CD8-positive, alpha-beta memory T cell (primary cell): ENCODE measurements at places on chromosomes 16 and 17.

DNA sequence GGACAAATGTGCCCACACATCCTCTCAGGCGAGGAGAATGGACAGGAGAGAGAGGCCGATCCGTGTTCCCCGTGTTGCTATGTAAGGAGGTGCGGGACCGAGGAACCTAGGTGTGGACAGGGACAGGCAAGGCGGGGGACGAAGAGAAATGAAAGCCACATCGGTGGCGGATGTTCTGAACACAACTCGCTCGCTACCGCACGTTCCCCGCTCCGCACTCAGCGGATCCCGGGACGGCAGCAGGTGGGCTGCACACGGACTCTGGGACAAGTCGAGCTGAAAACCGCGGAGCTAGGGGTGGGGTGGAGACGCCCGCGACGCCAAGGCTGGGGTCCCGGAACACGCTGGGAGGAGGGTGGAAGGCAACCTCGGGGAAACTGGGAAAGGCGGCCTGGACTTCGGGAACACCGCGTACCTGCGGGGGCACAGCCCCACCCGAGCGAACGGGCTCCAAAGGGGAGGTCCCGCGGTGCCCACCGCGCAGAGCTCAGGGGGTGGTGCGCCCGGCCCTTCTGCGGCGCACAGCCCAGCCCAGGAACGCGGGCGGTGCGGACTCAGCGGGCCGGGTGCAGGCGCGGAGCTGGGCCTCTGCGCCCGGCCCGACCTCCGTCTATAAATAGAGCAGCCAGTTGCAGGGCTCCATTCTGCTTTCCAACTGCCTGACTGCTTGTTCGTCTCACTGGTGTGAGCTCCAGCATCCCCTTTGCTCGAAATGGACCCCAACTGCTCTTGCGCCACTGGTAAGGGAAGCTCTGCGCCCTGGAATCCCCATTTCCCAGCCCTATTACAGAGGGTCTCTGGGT is at the start of gene MT1E:
Gene MT1E (plus strand): TSS at position 642 of the 803 bp plus-strand sequence. CDS start 71 bp downstream, at position 713.
- DNase-seq, result peak; percentile 28

DNA sequence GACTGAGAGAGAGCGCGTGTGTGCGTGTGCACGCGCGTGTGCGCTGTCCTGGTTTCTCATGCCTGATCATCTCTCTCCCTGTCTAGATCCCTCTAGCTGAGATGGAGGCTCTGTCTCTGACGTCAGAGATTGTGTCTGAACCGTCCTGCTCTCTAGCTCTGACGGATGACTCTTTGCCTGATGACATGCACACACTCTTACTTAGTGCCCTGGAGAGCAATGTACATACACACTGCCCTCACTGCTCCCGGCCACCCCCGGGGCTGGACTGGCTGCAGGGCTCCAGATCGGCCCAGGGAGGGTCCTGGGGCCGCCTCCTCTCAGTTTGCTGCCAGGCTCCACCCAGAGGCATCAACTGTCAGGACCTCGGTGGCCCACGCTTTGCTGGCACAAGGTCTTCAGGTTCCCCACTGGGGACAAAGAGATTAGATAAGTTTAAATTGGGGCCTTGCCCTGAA is 13.1 kb upstream of the ABCC3 start:
- DNase-seq, result no peak

DNA sequence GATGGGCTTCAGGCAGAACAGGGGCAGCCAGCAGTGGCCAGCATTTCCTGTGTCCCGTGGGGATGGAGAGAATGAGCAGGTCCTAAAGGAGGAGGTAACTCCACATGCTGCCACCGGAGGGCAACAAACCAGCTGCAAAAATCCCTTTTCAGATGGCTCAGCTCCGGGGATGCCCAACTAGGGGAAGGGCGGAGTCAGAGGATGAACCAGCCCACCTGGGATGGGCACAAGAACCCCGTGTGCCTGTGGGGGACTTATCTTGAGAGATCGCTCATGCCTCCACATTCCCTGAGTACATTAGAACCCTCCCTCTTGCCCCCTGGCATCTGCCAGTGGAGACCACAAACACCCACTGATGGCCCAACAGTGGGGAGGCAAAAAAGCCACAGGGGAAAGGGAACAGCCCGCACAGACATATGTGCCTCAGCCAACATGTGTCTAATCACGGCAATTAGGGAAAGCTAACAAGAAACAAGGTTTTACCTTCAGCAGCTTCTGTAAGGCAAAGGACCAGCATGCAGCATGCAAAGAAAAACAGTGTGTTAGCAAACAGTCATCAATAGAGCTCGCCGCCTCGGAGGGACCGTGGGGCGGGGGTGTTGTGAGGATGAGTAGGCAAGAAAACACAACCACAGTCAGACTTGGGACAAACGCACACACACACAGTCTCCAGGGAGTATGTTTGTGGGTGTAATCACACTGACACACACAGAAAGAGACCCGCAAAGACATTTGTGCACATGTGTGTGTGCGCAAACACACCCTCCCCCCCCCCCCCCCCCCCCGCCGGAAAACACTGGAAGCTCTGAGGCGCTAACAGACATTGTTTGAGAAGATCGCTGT is 64.0 kb downstream of the MYO18A start:
- no peak for DNase-seq

DNA sequence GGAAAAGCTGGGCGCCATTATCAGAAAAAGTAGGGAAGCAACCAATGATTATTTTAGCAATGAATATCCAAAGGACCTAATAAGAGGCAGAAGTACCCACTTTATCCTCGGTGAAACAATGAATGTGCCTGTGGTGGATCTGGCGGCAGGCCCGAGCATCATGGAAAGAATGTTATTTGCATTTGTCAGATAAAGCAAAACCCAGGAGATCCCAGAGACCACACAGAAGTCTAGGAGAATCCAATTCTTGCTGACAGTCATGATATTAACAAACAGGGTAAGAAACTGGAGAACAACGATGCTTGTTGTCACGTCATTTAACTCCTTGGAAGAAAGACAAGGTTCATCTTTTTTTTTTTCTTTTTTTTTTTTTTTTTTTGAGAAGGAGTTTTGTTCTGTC is 12.0 kb upstream of the TNRC6A start:
- no peak for DNase-seq

GRCh38 chr17:64320613-64321553 is 57.8 kb upstream of the TEX2 start:
- DNase-seq, result peak; percentile 32

DNA sequence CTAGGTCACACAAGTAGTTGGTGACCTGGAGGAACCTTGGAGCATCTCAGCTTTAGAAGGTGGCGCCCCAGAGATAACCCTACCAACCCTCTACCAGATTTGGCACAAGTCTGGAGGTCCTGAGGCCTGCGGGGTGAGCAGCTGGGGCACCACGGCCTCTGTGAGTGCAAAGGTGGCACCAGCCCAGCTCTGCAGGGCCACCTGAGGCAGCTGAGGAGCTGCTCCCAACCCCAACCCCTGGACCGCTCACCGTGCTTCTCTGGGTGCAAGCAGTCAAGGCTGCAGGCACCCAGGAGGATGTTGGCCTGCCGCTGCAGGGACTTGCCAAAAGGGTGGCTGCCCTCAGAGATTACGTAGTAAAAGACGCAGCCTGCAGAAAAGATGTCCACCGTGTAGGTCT is 28.4 kb upstream of the ICAM2 start:
- DNase-seq, result no peak

DNA sequence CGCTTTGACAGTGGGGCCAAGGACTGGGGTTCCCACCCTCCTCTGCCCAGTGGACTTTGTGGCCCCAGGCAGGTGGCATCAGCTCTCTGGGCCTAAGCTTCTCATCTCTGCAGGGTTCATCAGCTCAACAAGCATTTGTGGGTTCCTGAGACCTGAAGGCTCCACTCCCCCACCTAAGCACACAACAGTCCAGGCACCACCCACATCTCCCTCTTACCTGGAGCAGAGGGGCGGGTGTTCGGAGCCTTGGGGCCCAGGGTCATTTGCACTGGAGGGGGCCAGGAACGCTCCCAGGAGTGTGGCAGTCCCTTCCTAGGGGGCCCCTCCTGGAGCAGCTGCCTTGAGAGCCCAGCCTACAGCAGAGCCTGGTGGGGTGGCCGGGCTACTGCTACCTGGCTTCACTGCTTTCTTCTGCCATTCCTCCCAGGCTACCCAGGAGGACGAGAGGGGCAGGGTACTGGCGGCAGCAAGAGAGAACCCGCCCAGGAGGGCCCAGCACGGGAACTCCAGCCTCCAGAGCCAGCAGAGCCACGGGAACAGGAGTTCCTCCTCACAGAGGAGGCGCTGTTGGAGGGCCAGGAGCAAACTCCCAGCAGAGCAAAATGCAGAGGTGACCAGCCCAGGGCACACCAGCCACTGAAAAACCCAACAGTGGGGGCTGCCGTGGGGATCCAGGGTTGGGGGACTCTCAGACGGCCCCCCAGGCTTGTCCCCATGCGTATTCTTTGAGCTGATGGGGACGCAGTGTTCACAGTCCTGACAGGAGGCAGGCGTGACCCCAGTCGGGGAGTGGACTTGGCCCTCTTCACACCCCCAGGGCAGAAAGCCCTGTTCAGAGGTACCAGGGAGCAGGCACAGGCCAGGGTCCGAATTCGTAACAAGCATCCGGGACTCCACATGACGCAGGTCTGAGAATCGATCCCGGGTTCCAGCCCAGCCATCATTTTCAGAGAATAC is 35.1 kb upstream of the SLC38A10 start:
- no peak for DNase-seq

GRCh38 chr17:77042476-77043231 is 98.1 kb upstream of the SEC14L1 start:
- DNase-seq, result no peak

GRCh38 chr17:33858682-33859081 is 396.4 kb upstream of the CCL2 start:
- DNase-seq, result no peak

- DNase-seq, result no peak
These were observed 30.9 kb downstream of the TBCD start for GRCh38 chr17:82782657-82783207.

DNA sequence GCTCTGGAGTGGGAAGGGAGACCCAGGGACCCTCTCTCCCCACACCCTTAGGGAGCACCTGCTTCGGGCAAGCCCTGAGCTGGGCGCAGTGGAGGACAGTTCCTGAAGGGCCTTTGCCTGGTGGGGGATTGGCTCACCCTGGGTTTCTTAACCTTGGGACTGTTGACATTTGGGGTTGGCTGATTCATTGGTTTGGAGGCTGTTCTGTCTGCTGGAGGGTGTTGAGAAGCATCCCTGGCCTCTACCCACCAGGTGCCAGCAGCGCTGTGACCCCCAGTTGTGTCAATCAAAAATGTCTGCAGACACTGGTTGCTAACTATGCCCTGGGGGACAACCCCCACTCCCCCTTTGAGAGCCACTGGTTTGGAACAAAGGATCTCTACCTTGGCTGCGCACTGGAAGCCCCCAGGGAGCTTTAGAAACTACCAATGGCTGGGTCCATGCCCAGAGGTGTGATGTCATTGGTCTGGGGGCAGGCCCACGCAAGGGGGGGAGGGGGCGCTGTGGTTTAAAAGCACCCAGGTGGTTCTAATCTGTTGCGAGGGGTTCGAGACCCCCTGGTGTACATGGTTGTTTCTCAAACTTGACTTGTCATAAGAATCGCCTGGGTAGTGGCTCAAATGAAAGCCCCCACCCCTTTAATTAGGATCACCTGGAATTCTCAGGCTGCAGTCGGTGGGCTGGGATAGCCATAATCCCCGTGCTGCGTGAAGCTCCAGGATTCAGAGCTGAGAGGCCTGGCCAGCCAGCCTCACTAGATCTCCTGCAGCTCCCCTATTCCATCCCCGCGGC is 151.9 kb upstream of the GSE1 start:
- DNase-seq, result no peak

DNA sequence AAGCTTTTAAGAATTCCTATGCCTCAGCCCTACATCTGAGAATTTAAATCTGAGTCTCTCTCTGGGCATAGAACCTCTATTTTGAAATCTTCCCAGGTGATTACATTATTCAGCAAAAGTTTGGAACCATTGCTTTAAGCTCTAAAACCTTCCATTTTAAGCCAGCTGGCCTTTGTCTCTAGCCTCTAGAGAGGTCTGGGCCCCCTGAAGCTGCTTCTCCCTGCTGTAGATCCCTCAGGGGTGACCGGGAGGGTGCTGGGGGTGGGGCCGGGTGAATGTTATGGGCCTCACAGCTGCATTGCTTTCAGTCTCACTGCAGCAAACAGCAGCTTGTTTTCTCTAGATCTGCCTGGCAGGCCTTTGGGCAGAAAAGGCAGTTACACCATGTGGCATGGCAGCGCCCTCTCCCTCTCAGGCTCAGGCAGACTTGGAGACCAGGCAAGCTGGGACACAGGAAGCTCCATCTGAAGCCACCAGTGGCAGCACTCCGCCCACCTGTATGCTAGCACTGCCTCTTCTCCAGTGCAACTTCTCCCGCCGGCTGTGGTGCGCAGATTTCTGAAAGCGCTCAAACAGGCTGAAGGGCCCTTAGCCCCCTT is 66.3 kb downstream of the MPRIP start:
- no peak for DNase-seq

GRCh38 chr17:35578197-35578928 is at the start of gene PEX12:
Gene PEX12 (minus strand): TSS chr17:35578571. CDS start chr17:35578021, 550 bp downstream.
- DNase-seq, result peak; percentile 90

DNA sequence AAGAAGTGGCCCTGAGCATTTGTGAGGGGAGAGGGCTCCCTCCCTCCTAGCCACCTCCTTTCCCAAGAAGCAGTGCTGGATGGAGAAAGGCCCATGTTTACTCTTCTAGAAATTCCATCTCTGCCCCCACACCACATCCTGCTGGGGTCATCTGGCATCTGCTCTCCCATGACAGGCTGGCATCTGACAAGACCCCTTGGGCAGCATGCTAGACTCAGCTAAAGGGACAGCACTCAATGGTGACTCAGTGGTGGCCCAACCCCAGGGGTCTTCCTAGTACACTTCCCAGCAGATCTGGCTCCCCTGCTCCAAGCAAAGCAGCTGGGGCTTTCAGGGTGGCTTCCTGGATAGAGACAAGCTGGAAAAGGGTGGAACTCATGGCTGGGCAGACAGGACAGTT is 14.4 kb downstream of the SLC38A7 start:
- DNase-seq, result no peak

DNA sequence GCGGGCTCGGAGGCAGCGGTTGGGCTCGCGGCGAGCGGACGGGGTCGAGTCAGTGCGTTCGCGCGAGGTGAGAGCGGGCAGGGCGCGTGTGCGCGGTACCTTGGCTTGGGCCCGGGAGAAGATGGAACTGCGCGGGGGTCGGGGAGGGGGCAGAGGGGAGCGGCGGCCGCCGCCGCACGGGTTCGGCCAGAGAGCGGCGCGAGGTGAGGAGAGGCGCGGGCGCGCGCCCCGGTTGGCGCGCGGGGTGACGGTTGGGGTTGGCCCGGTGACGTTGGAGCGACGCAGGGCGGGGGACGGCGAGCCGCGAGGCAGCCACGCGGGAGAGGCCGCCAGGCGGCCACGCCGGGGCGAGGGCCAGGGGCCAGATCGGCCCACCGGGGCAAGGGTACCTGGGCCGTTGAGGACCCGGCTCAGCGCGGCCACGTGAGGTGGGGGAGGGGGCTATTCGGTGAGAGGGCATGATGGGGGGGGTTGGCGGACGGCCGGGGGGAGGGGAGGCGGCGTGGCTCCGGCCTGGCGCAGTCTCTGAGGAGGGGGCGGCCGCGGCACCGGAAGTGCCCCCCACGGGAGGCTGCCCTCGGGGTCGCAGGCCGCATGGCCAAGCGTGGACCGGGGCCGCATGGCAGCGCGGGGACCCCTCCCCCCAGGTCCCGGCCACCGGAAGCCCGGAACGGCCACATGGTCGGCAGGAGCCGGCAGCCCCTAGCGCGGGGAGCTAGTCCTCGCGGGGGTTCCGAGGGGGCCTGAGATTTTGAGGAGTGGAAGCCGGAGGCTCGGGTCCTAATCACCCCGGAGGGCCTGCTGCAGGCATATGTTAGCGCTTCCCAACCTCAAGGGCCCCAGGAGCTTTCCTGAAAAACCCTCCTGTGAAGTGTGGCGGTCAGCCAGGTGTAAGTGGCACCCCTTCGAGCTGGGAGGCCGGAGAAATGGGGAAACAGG is 527 bp downstream of the EIF5A start:
- DNase-seq, result no peak
